ENCODE measurements at places on chromosomes 13 and 19. TPM values are rescaled to one million over a fixed set of nuclear protein-coding genes. Genes with fewer than 3 reads are reported as not detected.

GRCh38 chr19:29662278-29662603 is 3.0 kb upstream of the PLEKHF1 start:
- no peaks in the 10 kb centered on the region for H3K27me3 ChIP-seq
- DNase-seq: no peak
- peaks cover under 1% of the 10 kb centered on the region for H3K36me3 ChIP-seq
- H3K4me1 ChIP-seq: peaks cover 75% of the 10 kb centered on the region

SMIM44 gene
- total RNA-seq: not detected

DNA sequence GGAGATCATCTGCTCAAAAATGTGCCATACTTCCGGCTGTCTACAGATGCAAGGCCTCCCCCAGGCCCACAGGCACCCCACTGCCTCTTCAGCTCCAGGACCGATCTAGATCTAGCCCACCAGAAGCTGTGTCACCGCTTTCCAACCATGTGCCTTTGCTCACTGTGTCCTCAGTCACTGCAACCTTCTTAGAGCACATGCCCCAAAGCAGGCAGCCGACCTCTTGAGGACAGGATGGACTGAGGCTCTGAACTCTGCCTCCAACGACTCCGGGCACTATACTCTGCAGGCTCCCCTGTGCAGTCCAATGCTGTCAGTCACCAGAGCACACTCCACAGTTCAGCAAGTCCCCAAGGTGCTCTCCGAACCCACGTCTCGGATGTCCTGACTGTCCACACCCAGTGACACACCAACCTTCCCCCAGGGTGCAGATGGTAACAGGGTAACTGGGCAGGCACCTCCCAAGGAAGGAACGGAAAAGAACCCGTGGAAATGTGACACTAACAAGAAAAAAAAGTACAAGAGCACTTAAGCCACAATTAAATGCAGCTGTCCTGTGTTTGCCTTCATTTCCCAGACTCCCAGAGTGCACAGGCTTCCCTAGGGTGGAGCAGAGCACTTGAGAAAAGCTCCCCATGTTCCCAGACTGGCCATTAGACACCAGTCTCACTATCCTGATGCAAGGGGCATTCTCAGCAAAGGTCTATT is 4.8 kb downstream of the STK24 start:
- H3K27ac ChIP-seq: peak overlapping the region; percentile 60
- peaks cover 60% of the 10 kb centered on the region for H3K4me1 ChIP-seq
- no peak for DNase-seq
- no peaks in the 10 kb centered on the region for H3K27me3 ChIP-seq

GRCh38 chr13:44058624-44059215 is 179.0 kb downstream of the LACC1 start:
- H3K27me3 ChIP-seq: no peaks in the 10 kb centered on the region
- no peaks in the 10 kb centered on the region for H3K36me3 ChIP-seq
- no peak for DNase-seq
- H3K27ac ChIP-seq: no peak overlapping the region
- no peak overlapping the region for H3K4me3 ChIP-seq
- H3K4me1 ChIP-seq: peaks cover 14% of the 10 kb centered on the region

DNA sequence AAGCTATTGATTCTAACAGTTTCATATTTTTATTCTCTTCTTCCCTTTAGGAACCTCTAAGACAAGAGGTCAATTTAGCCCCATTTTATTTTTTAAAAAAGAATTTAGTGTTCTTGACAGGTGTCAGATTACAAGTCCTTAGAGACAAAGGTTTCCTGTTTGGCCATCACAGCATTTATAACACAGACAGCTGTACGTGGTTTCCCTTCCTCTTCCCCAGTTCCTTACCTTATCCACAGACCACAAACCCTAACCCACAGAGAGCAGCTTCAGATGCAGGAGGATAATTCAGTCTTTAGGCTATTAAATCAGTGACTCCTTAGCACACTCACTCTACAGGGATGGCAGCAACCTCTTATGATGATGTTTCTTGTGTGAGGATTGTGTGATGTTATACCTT is 1210.1 kb downstream of the DIAPH3 start:
- no peak overlapping the region for H3K4me3 ChIP-seq
- no peak overlapping the region for H3K27ac ChIP-seq
- no peaks in the 10 kb centered on the region for H3K27me3 ChIP-seq
- DNase-seq: no peak
- no peaks in the 10 kb centered on the region for H3K4me1 ChIP-seq
- H3K36me3 ChIP-seq: no peaks in the 10 kb centered on the region

ZNF560 gene
- not detected for total RNA-seq

DNA sequence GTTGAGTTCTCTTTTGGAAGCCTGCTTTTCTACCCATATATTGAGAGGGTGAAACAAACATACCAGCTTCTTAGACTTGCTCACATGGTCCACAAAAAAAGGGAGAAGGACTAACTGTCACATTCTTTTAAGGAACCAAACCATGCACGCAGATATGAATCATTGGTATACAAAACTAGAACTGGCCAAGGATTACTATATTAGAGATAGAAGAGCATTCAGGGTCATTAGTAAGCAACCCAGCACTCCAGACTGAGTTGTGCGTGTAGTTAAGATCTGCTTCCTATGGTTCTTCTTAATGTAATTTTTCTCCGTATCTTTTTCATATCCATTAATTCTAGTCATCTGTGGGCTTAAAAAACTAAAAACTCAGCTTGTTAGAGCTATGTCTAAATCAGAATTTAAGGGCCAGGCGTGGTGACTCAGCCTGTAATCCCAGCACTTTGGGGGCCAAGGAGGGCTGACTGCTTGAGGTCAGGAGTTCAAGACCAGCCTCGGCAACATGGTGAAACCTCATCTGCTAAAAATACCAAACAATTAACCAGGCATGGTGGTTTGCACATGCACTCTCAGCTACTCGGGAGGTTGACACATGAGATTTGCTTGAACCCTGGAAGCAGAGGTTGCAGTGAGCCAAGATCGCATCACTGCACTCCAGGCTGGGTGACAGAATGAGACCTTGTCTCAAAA is 19.6 kb downstream of the ALG5 start:
- no peak for DNase-seq
- peaks cover 37% of the 10 kb centered on the region for H3K36me3 ChIP-seq
- H3K4me3 ChIP-seq: no peak overlapping the region
- H3K4me1 ChIP-seq: no peaks in the 10 kb centered on the region
- H3K27ac ChIP-seq: no peak overlapping the region
- no peaks in the 10 kb centered on the region for H3K27me3 ChIP-seq

ZNF547 gene
- 3.3 TPM for total RNA-seq

- no peak for DNase-seq
- no peak overlapping the region for H3K27ac ChIP-seq
These were observed 7.7 kb downstream of the TYK2 start for GRCh38 chr19:10372690-10373089.

DNA sequence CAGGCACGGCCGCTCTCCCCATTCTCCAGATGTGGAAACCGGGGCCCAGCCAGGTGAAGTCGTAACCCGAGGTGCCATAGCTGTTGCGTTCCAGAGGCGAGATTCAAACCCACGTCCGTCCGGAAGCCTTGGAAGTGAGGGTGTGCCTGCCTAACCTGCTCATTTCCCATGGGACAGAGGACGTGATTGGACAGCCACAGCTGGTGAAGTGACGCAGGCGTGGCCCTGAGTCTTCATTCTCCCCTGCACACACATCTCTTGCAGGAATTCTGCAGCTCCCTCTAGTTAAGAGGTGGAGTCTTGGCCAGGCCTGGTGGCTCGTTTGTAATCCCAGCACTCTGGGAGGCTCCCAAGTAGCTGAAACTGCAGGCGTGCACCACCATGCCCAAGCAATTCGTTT is 16.8 kb downstream of the MEIS3 start:
- no peak overlapping the region for H3K4me3 ChIP-seq
- H3K4me1 ChIP-seq: no peaks in the 10 kb centered on the region
- no peaks in the 10 kb centered on the region for H3K36me3 ChIP-seq
- peaks cover 4% of the 10 kb centered on the region for H3K27me3 ChIP-seq
- no peak overlapping the region for H3K27ac ChIP-seq

ADPRHL1 gene
- 8.6 TPM for total RNA-seq

GRCh38 chr13:41699759-41700158 is 242.4 kb downstream of the RGCC start:
- H3K4me3 ChIP-seq: no peak overlapping the region
- H3K4me1 ChIP-seq: peaks cover 49% of the 10 kb centered on the region
- H3K27me3 ChIP-seq: no peaks in the 10 kb centered on the region
- no peak for DNase-seq
- no peaks in the 10 kb centered on the region for H3K36me3 ChIP-seq

- H3K36me3 ChIP-seq: peaks cover 39% of the 10 kb centered on the region
- H3K27me3 ChIP-seq: no peaks in the 10 kb centered on the region
- no peak for DNase-seq
- peaks cover 15% of the 10 kb centered on the region for H3K4me1 ChIP-seq
- H3K4me3 ChIP-seq: no peak overlapping the region
- no peak overlapping the region for H3K27ac ChIP-seq
These were observed 5.4 kb downstream of the RNU6-9 start for GRCh38 chr19:898663-899062.

- peaks cover 2% of the 10 kb centered on the region for H3K27me3 ChIP-seq
- no peak overlapping the region for H3K4me3 ChIP-seq
- no peak overlapping the region for H3K27ac ChIP-seq
These were observed 19.8 kb upstream of the FXYD3 start for GRCh38 chr19:35095667-35096368.

DNA sequence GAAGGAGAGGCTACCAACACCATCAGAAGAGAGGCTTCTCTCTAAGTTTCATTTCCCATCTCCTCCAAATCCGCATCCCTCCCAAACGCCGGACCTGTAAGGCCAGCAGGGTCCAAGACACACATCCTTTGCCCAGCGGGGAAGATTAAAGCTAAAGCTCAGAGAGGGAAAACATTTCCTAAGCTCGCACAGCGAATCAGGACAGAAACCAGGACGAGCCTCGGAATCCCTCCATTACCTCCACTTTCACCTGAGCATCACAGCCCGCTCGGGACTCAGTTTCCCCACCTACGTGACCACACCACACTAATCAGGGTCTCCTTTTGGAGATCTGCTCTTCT is 711 bp upstream of the FOSB start:
- no peaks in the 10 kb centered on the region for H3K36me3 ChIP-seq
- H3K27ac ChIP-seq: peak overlapping the region; percentile 97
- H3K27me3 ChIP-seq: no peaks in the 10 kb centered on the region
- peak overlapping the region; percentile 69 for H3K4me3 ChIP-seq
- no peak for DNase-seq

ZNF460 gene
- total RNA-seq: 47.8 TPM

DNA sequence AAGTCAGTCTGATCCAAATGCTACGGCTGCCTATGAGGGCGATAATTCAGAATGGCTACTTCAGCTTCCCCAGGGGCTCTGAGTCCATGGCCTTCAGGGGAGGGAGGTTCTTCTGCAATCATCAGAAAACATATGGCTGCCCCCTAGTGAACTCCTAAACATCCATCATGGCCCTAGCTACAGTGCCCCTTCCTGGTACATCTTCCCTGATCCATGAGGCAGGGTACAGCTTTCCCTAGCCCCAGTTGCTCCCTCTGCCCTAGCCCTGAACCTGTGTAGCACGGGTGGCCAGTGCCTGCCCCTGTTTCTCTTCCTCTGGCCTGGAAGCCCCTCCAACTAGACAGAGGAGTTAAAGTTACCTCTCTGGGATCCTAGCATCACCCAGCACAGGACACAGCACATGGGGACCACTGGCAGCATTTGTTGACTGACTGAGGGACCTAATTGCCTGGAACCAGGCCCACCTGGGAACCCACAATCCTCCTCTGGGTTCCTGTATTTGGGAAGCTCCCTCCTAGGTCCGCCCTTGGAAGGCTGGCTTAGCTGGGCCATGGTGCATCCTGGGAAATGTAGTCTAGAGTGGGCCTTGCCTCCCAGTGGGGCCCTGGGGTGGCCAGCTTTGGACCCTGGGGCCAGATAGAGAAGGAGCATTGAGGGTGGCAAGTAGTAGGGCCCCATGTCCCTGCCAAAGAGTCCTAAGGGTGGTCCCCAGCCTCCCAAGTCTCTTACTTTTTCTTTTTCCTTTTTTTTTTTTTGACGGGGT is 17.7 kb upstream of the SEMA6B start:
- H3K36me3 ChIP-seq: no peaks in the 10 kb centered on the region
- no peak for DNase-seq
- H3K4me3 ChIP-seq: no peak overlapping the region
- peaks cover 92% of the 10 kb centered on the region for H3K27me3 ChIP-seq
- peaks cover 27% of the 10 kb centered on the region for H3K4me1 ChIP-seq
- no peak overlapping the region for H3K27ac ChIP-seq

BCAM gene
- 76.5 TPM for total RNA-seq
